ENCODE measurements at places on chromosomes 7 and 10. TPM values are rescaled to one million over a fixed set of nuclear protein-coding genes. Genes with fewer than 3 reads are reported as not detected.

Gene TYW1B
- 2.0 TPM for total RNA-seq

Gene CYP2C9
- not detected for total RNA-seq

Gene PTF1A
- 0.41 TPM for total RNA-seq

Gene COBL
- 2.4 TPM for total RNA-seq

Gene SLC39A12
- total RNA-seq = 4.5 TPM

Gene ZNF485
- 8.2 TPM for total RNA-seq

Gene OTUD1
- total RNA-seq = 16.7 TPM

Gene COL26A1
- 14.3 TPM for total RNA-seq

Gene OPN1SW
- not detected for total RNA-seq

Gene ZNF804B
- total RNA-seq = 6.9 TPM

Gene CLEC2L
- 2.0 TPM for total RNA-seq

Gene ZNF511
- 7.3 TPM for total RNA-seq

Gene STEAP4
- total RNA-seq = 0.41 TPM

Gene SPDYE11
- total RNA-seq = under 0.01 TPM

Gene SLC13A1
- not detected for total RNA-seq

Gene CRCP
- total RNA-seq = 62.4 TPM

Gene CADPS2
- total RNA-seq = 9.8 TPM

Gene PRSS37
- not detected for total RNA-seq

Gene CYP2C18
- total RNA-seq = under 0.01 TPM

Gene EBLN1
- not detected for total RNA-seq

Gene WDR91
- total RNA-seq = 8.2 TPM

Gene TMEM139
- total RNA-seq = not detected

Gene FAM221A
- 15.9 TPM for total RNA-seq
